ENCODE measurements at places on chromosomes 6 and 20.

GRCh38 chr20:32333988-32334885, 23.9 kb upstream of the ASXL1 start:
- DNase-seq, result no peak

GRCh38 chr6:12203001-12203400, 87.2 kb upstream of the EDN1 start:
- DNase-seq, result no peak

DNA sequence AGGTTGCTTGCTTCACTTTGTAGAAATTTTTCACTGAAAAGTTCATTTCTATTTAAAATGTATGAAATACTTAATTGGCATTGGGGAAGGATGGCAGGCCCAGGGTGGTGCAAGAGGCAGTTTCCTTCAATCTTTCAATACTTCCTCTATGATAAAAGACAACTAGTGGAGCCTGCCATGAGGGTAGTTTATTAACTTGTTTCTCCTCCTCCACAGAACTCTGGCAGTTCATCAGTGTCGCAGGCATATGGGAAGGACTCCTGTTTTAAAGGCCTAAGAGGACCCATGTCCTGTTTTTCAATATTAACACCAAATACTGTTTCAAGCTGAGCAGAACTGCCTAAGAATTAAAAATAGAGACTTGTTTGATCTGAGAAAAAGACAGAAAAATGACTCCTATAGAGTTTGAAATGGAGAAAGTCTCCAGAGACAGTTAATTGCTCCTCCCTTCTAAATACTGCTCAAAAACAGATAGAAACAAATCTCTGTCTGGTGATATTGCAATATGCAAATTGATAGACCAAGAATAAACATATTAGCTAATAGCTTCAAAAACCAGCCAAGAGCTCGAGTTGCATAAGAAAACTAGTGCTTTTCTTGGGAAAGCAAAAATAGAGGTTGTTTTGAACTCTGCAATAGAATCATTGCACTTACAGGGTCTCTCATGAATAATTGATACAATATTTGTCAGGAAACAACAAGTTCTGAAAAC, 665.7 kb upstream of the SLC35B3 start:
- DNase-seq, result no peak

DNA sequence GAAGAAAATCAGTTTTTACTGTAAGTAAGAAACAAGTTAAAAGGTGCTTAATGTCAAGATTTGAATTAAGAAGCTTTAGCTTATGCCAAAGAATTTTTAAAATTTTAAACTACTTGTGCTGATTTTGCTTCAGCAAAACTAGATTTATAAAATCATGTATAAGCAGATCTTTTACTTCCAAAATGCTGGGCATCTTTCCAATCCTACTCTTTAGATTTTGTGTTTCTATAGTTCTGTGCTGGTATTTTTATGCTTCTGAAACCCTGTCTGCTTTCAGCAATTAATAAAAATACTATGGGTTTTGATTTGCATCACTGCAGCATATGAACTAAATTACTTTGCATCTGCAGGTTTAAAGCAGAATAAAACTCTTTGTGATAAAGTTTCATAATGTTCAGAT, 238.6 kb upstream of the RNF217 start:
- no peak for DNase-seq

- DNase-seq, result no peak
Observed at GRCh38 chr20:61099806-61100205, 152.3 kb upstream of the CDH4 start.

DNA sequence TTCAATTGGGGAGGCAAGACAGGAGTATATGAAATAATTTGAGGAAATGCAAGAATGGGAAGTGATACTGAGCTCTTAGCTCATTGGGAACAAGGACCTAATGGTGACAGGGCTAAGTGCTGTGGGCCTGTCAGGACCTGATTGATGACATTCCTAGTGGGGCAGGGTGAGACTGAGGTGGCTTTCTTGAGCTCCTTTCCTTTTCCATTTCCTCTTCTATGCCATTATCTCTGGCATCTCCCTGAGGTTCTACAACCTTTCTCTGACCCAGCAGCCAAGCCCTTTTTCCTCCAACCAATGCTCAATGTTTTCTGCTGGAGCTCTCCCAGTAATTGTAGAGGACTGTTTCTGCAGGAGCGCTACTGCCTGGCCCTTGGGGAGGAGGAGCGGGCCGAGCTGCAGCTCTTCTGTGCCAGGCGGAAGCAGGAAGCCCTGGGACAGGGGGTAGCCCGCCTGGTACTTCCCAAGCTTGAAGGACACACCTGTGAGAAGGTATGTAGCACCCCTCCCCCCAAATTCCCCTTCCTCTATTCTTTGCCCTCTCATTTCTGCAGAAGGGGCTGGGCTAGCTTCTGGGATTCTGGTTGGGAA, 2.8 kb upstream of the TOMM6 start:
- DNase-seq, result no peak

DNA sequence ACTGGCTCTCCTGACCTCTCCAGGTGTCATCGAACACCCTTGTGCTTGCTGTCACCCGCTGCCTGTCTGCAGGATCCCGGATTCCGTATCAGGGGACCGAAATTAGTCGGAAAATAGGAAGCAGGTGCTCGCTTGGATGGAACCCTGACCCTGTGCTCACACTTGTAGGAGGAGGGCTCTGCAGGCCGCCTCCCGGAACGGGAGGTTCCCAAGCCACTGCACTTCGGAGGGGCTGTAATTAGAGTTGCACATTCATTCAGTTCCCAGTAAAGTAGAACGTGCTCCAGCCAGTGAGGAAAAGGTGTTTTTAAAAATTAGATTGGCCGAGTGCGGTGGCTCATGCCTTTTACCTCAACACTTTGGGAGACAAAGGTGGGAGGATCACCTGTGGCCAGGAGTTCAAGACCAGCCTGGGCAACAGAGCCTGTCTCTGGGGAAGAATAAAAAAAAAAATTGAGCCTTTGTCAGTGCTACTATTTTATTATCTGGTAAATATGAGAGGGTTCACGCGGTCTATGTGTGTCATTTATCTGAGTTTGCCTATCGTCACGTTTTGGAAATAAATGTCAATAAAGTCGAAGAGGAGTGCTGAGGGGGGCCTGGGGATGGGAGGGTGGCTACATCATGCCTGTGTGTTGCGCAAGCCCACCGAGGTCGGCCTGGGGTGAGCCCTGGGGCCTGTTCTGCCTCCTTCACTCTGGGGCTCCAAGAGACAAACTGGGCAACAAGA, 1.5 kb upstream of the GMEB2 start:
- peak; percentile 49 for DNase-seq

- no peak for DNase-seq
Observed at GRCh38 chr6:49030251-49031020, 432.6 kb downstream of the MMUT start.

GRCh38 chr6:131001945-131002660, 60.9 kb downstream of the EPB41L2 start:
- DNase-seq, result no peak

Data from tibial nerve (tissue), 4 donors.